ENCODE measurements at places on chromosomes 12 and 14.

DNA sequence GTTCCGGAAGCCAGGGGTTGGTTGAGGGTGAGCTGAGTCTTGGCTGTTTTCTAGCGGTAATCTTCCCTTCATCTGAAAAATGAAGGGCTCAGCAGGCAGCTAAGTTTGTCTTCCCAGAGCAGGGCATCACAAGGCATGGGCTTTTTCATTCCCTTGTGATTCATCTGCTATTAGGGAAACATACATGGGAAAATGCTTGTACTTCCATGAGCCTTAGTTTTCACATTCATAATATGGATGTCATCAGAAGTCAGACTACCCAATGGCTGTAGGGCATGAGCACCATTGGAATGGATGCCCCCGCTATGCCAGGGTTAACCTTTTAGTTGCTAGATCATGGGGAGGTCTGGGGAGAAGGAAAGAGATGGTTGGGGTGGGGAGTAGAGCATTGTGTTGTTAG is 18.7 kb downstream of the HELB start:
- DNase-seq, result no peak

DNA sequence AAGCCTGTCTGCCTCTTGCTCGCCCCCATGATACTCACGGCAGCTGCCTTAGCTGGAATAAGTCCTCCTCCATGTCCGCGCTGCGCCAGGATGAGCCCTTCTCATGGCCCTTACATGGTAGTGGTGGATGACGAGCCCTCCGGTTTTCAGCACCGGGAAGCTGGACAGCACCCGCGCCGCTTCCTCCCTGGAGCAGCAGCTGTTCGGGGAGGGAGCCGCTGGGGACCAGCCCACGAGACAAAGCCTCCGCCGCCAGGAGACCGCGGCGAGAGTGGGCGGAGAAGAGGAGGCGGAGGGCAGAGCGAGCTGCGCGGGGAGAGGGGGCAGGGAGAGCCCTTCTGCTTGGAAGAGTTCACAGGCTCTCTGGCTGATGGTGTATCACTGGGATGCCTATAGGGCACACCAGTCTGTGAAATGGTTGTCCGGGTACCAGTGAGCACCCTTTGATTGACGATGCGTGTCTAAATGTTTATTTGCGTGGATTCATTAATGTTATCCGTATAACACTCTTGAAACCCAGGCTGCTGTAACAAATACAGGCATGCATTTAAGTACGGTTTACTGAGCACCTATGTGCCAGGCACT is at the start of gene SVOP:
Gene SVOP (minus strand): TSS at position 273 of the 585 bp plus-strand sequence. CDS start 200 bp downstream, at position 73.
- peak; percentile 41 for DNase-seq

- DNase-seq, result no peak
Measured at GRCh38 chr14:65509842-65510241, 97.3 kb downstream of the FUT8 start.

- no peak for DNase-seq
Measured at GRCh38 chr14:55963295-55963694, 154.9 kb upstream of the PELI2 start.

- peak; percentile 40 for DNase-seq
Measured at GRCh38 chr12:31965090-31965489, 5.9 kb downstream of the RESF1 start.

- DNase-seq, result no peak
Measured at GRCh38 chr12:66132408-66132807, 1.9 kb upstream of the LLPH start.

- DNase-seq, result no peak
Measured at GRCh38 chr12:65960820-65961189, 136.5 kb downstream of the HMGA2 start.

GRCh38 chr14:63840981-63841380 is 11.8 kb upstream of the SYNE2 start:
- peak; percentile 58 for DNase-seq

DNA sequence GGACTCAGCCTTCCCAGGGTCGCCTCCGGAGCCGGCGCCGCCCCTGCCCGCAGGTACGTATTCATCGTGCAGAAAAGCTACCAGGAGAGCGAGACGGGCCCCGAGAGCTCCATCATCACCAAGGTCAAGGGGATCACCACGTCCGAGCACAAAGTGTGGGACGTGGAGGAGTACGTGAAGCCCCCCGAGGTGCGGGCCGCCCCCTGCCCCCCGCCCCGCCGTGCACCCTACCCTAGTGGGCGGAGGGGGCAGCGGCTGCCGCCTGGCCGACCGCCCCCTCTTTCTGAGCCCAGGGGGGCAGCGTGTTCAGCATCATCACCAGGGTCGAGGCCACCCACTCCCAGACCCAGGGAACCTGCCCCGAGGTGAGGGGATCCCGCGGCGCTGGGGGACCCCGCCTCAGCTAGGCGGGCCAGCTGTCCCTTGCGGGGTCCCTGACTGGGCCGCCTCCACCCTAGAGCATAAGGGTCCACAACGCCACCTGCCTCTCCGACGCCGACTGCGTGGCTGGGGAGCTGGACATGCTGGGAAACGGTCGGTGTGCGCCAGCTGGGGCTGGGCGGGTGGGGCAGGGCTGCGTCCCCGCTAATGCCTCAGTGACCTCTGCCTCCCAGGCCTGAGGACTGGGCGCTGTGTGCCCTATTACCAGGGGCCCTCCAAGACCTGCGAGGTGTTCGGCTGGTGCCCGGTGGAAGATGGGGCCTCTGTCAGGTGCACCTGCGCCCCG is 973 bp downstream of the P2RX2 start:
- no peak for DNase-seq

DNA sequence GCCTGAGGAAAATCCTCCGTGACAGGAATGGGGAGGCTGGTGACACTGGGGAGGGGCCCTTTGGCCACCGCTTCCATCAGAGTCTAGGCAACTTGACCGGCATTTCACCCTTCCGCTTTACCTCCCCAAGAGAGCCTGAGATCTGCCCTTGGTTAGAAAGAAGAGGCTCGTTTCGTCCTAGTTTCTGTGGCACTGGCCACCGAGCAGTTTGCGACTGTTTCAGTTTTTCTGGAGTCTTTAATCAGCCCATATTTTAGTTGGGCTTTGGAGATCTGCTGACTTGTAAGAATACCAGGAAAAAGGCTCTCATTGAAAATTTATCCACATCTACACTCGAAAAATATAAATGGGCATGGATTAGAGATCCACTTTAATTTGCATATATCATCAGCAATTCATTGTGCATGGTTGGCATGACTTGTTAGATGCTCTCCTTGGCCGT is 414 bp upstream of the ANKS1B start:
- DNase-seq, result no peak

GRCh38 chr14:99800781-99801180 is 7.6 kb downstream of the EML1 start:
- no peak for DNase-seq

DNA sequence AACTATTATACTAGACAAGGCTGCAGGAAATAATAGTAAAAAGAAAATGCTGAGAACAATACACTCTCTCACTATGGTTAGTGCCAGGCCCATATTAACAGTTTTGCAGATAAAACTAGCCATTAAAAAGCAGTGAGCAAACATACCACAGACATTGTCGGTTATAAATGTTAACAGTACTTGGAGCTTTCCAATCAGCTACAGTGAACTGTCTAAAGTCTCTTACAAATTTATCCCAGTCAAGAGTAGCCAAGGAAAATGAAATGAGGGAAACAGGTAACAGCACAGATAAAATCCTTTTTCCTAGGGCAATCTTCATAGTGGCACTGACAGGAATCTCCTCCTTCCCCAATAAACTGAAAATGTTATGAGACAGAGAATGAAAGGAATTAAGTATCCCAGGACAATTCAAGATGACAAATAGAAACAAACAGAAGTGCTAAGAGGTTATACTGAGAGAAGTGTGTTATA is 30.8 kb downstream of the PAWR start:
- no peak for DNase-seq

DNA sequence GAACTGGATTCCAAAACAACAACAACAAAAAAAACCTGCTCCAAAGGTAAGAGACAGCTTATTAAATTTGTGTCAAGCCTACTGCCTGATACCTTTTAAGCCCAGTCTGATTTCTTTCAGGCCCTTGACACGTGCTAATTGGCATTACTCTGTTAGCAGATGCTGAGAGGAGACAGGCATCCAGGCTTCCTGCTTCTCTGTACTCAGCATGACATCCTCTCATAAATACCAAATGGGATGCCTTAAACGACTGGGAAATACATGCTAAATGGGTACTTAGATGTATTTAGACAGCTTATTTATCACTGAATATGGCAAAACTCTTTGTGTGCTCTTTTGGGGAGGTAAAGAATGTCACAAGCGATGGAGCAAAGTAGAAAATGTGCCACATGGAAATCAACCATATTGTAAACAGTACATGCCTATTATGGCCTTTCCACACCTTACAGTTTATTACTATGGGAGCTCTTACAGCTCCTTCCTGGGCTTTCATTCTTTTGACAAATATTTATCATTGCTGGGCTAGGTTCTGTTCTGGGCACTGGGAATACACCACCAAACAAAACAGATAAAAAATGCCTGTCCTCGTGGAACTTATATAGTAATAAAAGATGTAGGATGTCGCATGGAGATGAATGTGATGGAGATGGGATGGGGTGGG is 11.5 kb upstream of the PCED1B start:
- DNase-seq, result no peak

GRCh38 chr12:104026841-104027599 is 23.0 kb downstream of the GLT8D2 start:
- no peak for DNase-seq

DNA sequence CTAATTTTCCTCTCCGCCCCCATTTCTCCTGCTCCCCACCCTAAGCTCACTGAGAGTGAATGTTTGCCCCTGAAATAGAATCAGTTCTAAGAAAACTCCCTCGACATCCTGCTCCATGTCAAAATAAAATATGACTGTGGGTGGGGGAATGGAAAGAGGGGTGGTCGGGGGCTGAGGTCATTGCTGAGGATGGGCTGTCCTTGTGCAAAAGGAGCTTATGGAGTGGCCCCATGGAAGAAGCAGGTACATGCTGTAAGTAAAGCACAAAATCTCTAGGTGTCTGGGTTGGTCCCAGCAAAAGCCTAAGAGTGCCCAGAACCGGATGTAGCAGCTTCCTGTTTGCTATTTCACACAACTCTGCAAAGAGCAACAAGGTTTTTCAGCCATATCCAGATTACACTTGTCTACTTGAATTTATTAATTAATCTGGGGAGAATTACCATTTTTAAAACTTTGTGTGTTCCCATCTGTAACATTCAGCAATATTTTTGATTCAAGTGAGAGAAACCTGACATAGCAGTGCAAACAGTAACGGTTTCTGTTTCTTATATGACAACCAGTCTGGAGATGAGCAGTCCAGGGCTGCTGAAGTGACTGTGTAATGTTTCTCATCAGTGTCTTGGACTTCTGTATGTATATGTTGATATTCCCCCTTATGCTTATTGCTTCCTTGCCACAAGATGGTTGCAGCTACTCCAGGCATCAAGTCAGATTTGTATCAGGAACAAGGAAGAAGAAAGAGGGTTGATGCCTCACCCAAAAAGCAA is 40.4 kb upstream of the GZMB start:
- peak; percentile 60 for DNase-seq

DNA sequence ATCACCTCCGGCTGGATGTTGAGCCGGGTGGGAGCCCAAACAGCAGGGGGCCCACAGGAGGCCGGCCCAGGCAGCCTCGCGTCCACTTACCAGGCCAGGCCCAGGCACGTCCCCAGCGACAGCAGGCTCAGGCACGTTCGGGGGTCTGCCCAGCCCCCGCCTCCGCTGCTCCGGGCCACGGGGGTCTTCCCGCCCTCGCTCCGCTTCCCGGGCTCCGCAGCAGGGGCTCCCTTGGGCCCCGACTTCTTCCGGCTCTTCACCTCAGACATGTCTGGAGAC is 216 bp downstream of the IKBIP start:
- DNase-seq, result no peak

- DNase-seq, result no peak
Measured at GRCh38 chr14:68645371-68645770, 147.5 kb downstream of the ZFP36L1 start.

DNA sequence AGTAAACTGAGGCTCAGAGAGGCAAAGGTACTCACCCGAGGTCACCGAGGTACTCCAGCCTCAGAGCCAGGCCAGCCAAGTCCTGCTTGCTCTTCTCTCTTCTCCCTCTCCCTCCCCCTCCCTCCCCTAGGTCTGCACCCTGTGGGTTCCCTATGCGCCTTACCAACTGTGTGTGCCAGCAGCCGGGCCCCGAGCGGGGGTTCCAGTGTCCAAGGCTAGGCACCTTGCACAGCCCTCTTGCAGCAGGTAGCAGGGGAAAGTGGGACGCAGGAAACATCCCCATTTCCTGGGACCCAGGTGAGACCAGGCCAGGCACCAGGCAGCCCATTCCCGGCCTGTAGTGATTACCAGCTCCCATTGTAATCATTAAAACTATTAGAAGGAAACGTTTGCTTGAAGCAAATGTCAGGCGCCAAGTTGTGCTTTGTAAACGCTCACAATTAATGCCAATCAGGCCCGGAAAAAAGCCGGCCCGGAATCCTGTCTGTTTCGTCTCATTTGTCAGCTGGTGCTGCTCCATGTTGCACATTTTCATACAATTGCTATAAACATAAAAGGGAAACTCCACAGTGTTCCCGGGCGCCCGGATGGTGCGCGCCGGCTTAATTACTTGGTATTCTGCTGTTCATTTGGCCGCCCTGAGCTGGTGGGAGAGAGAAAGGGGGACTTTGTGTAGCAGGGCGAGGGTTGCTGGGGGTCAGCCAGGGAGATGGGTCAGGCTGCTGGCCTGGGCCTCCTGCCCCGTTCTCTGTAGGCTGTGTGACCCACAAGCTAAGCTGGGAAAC is 11.9 kb downstream of the FAM222A start:
- DNase-seq, result no peak

DNA sequence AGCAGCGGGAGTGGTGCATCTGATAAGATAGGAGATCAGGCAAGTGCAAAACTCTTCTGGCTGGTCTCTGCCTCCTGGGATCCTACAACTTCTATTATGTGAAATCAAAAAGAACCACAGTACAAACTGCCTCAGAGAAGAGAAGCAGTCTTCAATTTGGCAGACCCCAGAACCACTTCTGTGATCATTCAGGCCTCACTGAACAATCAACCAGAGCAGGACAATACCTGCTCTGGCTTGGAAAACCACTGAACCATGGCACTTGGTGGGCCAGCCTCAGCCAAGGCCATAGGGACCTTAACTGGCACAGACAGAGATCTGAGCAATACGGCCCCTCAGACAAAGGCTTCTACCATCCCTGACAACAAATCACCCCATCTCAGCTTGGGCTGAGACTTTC is 103.0 kb downstream of the NDUFA12 start:
- no peak for DNase-seq

- no peak for DNase-seq
Measured at GRCh38 chr14:38042322-38042721, 165.4 kb upstream of the SSTR1 start.

GRCh38 chr12:91588874-91589454 is 406.3 kb upstream of the DCN start:
- no peak for DNase-seq

- DNase-seq, result no peak
Measured at GRCh38 chr12:53254816-53255545, 13.1 kb upstream of the ESPL1 start.

GRCh38 chr12:39990122-39991101 is 115.5 kb downstream of the SLC2A13 start:
- DNase-seq, result peak; percentile 65

- no peak for DNase-seq
Measured at GRCh38 chr12:105492591-105493545, 162.4 kb downstream of the C12orf75 start.

GRCh38 chr12:52630008-52630500 is 11.7 kb upstream of the KRT73 start:
- no peak for DNase-seq

- peak; percentile 76 for DNase-seq
Measured at GRCh38 chr14:50045039-50045711, 71.2 kb downstream of the VCPKMT start.

All from activated naive CD8-positive, alpha-beta T cell treated with anti-CD3 and anti-CD28 coated beads, Interleukin-2, amount 50 U/mL, for 24 hours (primary cell).